GM23338 (cell line): ENCODE measurements at places on chromosomes 4 and X.
A peak's percentile ranks its signal among the peaks of the same experiment; 100 is the strongest.

DNA sequence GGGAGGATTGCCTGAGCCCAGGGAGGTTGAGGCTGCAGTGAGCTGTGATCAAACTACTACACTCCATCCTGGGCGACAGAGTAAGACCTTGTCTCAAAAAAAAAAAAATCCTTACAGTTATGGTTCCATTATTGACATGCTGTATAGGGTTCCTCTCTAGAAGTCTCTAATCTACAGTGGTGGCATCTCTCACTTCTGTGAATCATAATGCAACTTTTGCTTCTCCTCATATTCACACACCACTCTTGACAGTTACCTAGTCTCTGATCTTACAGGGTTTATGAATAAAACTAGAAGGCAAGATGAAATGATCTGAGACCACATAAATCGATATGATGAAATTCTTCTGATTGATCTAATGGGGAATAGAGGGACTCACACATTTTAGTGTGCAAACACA lies 40.6 kb downstream of the DOCK11 start:
- DNase-seq: no peak

- DNase-seq: peak; percentile 71
Observed at GRCh38 chrX:136162827-136163570, 15.7 kb downstream of the FHL1 start.

DNA sequence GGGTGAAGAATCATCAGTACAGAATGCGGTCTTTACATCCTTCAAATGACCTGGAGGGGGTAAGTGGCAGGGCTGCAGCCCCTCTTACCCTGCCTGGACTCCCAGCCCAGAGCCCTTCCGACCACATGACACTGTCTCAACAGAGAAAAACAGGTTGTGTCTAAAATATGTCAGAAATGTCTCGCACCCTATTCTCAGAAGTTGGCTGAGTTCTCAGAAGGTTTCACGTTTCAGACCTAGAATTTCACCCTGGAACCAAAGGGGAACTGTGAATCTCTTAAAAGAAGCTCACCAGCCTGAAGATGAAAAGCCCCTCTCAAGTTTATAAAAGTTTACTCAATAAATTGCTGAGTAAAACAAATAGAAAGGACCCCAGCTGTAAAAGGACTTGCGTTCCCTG lies 7.0 kb upstream of the CRMP1 start:
- no peak for DNase-seq

DNA sequence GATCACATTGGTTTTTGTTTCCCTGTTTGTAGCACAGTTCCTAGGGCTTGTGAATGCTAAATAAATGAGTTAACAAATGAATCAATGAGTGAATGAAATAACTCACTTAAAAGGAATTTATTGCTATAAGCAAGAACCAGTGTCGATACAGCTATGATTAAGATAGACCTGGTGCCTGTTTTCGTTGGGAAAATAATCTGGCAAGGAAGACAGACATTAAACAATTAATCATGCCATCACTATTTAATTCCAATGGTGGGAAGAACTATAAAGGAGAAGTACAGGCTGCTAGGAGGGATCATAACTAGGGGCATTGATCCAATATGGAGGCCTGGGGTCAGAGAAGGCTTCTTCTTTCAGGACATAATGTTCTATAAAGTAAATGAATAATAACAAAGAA lies 4.5 kb upstream of the CBR4 start:
- DNase-seq: no peak

GRCh38 chr4:5126231-5126630 lies 75.0 kb downstream of the STK32B start:
- no peak for DNase-seq

- DNase-seq: peak; percentile 80
Observed at GRCh38 chr4:125750828-125751466, 436.2 kb downstream of the FAT4 start.

DNA sequence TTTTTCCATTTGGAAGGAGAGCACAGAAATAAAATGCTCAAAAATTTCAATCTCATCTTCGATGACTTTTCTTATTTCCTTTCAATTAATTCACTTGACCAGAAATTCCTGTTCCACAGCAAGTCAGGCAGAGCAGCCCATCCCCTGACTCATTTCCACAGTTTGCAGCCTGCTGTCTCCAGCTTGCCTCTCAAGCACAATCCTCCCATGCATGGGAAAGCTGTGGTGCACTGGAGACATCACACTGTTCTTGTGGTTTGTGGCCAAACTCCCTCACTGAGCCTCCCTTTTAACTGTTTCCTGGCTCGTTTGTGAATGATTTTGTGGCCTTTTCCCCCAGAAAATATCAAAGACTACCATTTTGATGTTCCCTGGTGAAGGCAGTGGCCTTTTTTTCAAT lies 114.0 kb upstream of the ENPEP start:
- no peak for DNase-seq

- no peak for DNase-seq
Observed at GRCh38 chr4:98613453-98614075, 44.8 kb downstream of the TSPAN5 start.

DNA sequence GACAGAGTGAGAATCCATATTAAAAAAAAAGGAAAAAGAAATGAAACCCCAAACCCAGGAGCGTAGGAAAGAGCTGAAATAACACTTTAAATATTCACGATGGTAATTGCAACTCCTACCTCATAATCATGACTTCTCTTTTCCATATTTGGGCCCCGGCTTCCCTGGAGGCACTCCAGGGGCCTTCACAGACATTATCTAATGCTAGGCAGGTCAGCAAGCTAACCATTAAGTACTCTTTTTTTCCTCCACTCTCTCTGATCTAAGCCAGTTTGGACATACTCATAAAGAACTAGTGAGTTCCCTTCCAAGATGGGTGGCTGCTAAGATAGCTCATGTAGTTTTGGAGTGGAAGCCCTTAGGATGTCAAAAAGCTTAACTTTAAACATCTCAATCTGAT lies 83.2 kb downstream of the SH3KBP1 start:
- DNase-seq: no peak

DNA sequence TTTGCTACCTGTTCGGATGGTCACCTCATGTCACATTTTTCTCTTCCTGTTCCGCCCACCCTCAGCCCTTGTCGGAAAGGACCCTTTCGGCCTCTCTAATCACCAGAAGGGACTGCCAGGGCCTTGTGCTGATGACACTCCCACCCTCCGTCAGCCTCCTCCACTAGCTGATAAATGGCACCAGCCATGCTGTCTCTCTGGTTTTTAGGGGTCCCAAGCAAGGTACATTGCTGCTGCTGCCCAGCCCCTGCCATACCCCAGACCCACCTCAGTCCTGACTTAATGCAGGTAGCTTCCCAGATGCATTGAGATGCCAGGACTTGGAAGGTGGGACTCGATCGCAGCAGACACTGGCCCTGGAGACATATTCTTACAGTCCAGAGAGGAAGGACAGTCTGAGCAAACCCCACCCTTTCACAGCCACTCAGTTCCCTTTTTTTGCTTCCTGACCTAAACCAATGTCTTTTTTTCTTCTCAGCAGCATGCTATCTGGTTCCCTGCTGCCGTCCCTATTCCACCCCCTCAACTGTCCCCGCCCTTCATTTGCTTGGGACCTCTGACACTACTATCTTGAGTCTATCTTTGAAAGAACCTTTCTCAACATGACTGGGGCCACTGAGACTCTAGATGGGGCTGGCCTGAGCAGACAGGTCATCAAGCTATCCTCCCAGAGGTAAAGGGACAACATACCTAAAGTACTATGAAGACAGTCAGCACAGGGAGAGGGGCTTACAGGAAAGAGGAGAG lies at the start of gene BTK:
TSS of gene BTK (minus strand) at position 397 of the 747 bp plus-strand sequence. CDS start 10,907 bp downstream, outside the sequence.
- DNase-seq: no peak

DNA sequence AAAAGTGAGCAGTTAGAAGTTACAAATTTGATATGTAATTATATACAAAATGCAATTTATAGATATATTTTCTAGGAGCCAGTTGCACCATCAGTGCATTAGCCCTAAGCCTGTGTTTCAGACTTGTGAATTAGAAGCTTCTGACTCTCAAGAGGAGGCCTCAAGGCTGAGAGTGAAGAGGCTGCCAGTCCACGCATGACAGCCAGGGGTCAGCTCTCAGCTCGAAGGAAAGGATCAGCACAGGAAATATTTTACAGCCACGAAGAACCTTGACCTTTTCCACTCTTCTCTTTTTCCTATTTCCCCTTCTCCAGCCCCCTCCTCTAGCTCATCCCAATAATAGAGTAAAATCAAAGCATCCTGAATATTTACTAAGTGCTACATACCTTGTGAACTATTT lies 642.4 kb downstream of the TRIML1 start:
- DNase-seq: peak; percentile 70

DNA sequence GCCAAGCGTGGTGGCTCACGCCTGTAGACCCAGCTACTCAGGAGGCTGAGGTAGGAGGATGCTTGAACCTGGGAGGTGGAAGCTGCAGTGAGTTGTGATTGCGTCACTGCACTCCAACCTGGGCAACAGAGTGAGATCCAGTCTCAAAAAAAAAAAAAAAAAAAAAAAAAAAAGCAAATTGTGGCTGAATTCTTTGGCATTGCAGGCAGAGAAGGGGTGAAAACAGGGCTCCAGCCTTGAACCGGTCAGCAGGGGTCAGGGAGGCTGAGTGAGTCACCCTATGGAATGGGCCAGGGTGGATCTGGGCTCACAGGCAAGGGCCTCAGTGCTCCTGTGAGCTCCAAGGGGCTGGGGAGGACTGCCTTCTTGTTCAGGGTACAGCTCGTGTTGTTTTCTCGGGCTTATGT lies 13.2 kb upstream of the FAM3A start:
- no peak for DNase-seq

GRCh38 chrX:155115174-155115819 lies 44.0 kb downstream of the BRCC3 start:
- DNase-seq: no peak

GRCh38 chr4:142846108-142846728 lies at the start of gene INPP4B:
TSS of gene INPP4B (minus strand) at chr4:142846301.
- DNase-seq: peak; percentile 73

GRCh38 chrX:134868771-134869495 lies 121.9 kb upstream of the SMIM10 start:
- no peak for DNase-seq

- no peak for DNase-seq
Observed at GRCh38 chr4:77817304-77818072, 1.7 kb downstream of the CNOT6L start.

GRCh38 chr4:111136438-111136837 lies 513.6 kb upstream of the PITX2 start:
- peak; percentile 48 for DNase-seq

DNA sequence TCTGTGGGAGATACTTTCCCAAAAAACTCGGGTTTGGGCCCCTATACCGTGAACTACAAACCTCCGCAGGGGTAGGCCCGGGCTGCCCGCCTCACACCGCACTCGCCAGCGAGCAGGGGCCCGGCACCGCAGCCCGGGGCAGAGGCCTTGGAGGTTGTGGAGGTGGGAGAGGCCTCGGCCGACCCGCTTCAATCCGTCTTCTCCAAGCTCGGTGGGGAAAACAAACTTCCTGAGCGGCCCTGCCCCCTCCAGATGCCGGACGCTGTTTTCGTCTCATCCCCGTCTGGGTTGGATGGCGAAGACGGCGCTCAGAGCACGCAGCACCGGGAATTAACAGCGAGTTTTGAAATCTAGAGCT lies 442 bp upstream of the MCUB start:
- DNase-seq: peak; percentile 75

DNA sequence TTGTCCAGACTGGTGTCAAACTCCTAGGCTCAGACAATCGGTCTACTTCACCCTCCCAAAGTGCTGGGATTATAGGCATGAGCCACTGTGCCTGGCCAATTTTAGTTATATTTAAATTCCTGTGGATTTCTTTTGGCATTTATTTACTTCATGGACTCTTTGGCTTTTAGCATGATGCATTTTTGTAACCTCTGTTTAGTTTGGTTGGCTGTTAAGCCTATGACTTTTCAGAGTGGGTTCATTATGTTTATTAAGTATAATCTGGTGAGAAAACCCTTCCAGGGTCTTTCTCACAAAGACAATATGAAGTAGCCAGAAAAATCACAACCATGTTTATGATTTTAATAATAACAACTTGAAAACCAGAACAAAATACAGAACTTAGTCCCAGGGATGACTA lies 49.4 kb downstream of the USP38 start:
- no peak for DNase-seq

DNA sequence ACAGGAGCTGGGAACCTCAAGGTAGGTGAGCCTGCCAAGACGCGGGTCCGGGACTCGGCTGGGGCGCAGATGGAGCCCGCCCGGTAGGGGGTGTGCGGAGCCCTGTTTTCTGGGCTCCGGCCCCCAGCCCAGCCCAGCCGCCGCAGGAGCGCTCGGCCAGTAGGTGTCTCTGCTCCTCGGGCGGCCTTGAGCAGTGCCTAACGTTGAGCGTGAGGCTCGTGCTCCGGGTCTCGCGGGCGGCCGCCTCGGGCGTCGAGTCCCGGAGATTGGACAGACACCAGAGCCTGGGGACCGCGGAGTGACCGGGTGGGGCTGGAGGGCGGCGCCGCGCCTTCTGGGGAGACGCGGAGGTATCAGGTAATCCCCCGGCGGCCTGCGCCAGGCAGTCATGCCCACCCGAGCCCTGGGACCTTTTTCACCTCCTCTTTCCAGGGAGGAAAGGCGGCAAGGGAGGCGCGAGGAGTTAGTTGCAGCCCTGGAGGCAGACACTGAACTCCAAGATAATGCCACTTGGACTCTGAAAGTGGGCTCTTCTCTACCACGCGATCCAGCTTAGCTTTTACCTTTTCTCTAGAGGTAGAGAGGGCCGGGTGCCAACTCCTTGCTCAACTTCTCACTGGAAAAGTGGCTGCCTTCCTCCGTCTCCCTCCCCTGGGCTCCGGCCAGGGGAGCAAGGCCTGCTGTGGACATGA lies 14.5 kb upstream of the FGG start:
- peak; percentile 91 for DNase-seq

GRCh38 chr4:126250006-126250405 lies 935.3 kb downstream of the FAT4 start:
- DNase-seq: no peak

GRCh38 chrX:122584981-122585380 lies 599.1 kb upstream of the GRIA3 start:
- DNase-seq: no peak

- no peak for DNase-seq
Observed at GRCh38 chr4:54509057-54509456, 148.7 kb upstream of the KIT start.
